Uterus (tissue), 4 donors: ENCODE measurements at places on chromosomes 16 and 17. TPM values are rescaled to one million over a fixed set of nuclear protein-coding genes. Genes with fewer than 3 reads are reported as not detected.

DNA sequence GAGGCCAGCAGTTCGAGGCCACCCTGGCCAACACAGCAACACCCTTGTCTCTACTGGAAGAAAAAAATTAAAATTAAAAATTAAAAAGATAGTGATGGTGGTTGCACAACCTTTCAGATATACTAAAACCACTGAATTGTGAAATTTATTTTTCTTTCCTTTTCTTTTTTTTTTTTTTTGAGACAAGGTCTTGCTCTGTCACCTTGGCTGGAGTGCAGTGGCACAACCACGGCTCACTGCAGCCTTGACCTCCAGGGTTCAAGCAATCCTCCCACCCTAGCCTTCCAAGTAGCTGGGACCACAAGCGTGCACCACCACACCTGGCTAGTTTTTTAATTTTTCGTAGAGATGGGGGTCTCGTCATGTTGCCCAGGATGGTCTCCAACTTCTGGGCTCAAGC, 254.4 kb downstream of the SLC39A11 start:
- H3K4me3 ChIP-seq, result no peak overlapping the region
- no peak overlapping the region for H3K27ac ChIP-seq
- DNase-seq, result no peak
- no peaks in the 10 kb centered on the region for H3K4me1 ChIP-seq
- H3K36me3 ChIP-seq, result no peaks in the 10 kb centered on the region

DNA sequence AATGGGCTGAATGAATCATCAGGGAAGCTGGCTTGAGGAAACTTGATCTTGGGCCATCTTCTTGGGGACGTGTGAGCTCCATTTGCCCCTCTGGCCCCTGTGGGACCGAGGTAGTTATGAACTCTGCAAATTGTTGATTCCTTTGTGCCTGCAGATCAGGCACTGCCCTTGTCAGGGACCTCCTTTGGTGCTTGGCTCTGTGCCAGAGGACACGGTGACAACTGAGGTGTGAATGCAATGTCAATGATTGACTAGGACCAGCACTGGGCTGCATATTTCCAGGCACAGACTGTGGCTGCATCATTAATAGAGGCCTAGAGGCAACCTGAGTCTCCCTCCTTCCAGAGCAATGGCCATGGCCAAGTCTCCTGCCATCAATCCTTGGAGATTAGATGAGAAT, 23.8 kb downstream of the PDILT start:
- H3K27me3 ChIP-seq, result no peaks in the 10 kb centered on the region
- no peaks in the 10 kb centered on the region for H3K4me1 ChIP-seq
- H3K4me3 ChIP-seq, result no peak overlapping the region

GRCh38 chr16:14475370-14476139, 154.5 kb downstream of the PARN start:
- no peak for DNase-seq
- no peak overlapping the region for H3K4me3 ChIP-seq
- no peak overlapping the region for H3K27ac ChIP-seq
- H3K36me3 ChIP-seq, result no peaks in the 10 kb centered on the region
- H3K27me3 ChIP-seq, result no peaks in the 10 kb centered on the region
- no peaks in the 10 kb centered on the region for H3K4me1 ChIP-seq

DNA sequence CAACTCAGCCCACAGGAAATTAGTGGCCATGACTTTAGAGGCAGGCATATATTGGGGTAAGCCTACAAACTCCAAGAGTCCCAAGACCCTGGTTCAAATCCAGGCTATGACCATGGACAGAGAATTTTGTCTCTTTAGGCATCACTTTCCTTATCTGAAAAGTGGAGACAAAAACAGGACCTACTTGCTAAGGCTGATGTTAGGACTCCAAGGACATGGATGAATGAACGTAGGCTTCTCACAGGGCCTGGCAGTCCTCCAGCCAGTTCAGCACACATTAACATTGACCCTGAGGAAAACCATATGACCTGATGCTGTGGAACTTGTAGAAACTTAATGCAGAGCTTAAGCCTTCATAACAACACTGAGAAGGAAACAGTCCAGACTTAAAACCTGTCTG, 1.4 kb downstream of the FKBP10 start:
- no peaks in the 10 kb centered on the region for H3K27me3 ChIP-seq
- H3K4me3 ChIP-seq, result no peak overlapping the region
- peaks cover 7% of the 10 kb centered on the region for H3K4me1 ChIP-seq

- no peak overlapping the region for H3K4me3 ChIP-seq
- peak overlapping the region; percentile 99 for H3K27ac ChIP-seq
- peaks cover 61% of the 10 kb centered on the region for H3K4me1 ChIP-seq
- H3K36me3 ChIP-seq, result no peaks in the 10 kb centered on the region
Observed at GRCh38 chr17:42518046-42518754, 17.8 kb upstream of the NAGLU start.

Gene MYH13
- total RNA-seq, result not detected

Gene TPSG1
- not detected for total RNA-seq

Gene SLC35G6
- not detected for total RNA-seq

Gene EXOC3L1
- 0.29 TPM for total RNA-seq
